Omental fat pad (tissue), 4 donors: ENCODE measurements at places on chromosomes 1 and 21.

DNA sequence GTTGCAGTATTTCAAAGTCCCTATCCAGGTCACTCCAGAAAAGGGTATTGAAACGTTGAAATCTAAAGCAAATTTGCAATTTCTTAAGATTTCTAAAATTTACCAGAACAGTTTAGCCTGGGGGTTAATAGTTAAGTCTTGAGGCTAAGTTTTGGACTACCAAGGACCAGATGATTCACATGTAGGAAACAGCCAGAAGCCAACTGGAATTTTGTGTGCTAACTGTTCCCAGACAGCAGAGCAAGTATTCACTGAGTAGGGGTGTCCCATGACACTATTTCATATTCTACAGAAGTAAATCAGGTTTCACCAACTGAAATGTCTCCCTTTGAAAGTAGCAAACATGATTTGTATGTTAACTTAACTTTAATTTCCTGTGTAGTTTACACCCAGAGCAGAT lies 11.5 kb upstream of the C1orf105 start:
- no peak for DNase-seq

- DNase-seq = no peak
Measured at GRCh38 chr1:209190591-209191261, 392.8 kb upstream of the CAMK1G start.

- DNase-seq = no peak
Measured at GRCh38 chr21:40567501-40567900, 279.5 kb downstream of the DSCAM start.

DNA sequence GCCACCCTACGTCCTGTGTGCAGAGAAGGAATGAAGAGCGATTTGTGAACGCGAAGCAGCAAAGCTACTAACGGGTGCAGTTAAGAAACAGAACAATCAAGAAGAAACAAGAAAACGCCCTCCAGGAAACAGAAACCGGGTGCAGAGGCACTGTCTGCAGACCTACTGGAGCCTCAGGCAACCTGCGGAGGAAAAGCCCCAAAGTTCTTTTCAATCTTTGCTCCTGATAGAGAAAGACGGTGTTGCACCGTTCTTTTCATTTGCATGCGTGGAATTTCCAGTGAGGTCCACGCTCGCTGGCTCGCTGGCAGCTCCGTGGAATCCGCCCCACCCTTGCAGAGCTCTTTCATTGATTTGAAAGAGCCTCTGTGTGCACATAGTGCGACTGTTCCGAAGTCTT lies 37.0 kb upstream of the PDE9A start:
- DNase-seq = no peak

DNA sequence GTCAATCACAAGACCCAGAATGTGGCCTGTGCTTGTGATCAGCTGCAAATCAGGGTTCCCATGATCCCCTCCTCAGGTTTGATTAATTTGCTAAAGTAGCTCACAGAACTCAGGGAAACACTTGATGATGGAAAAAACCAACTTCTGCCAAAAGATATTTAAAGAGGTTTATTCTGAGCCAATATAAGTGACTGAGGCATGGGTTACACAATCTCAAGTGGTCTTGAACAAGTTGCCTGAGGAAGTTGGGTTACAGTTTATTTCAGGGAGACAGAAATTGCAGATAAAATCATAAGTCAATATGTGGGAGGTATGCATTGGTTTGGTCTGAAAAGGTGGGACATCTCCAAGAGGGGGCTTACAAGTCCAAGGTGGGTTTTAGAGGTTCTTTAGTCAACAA lies 243.1 kb downstream of the S1PR1 start:
- DNase-seq = no peak

DNA sequence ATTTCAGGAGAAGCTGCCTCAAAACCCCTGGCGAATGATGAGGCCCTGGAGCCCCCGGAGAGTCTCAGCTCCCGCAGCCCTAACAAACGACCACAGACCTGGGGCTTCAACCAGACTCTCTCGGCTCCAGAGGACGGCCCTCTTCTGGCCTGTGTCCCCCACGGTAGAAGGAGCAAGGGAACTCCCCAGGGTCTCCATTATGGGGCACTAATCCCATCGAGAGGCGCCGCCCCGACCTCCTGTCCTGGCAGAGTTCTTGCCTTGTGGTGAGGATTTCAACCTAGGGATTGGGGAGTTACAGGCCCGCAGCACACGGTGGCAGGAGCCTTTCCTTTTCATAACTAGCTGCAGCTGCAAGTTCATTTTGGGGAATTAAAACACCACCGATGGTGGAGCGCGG lies 6.2 kb downstream of the FAAP20 start:
- DNase-seq = no peak

- DNase-seq = no peak
Measured at GRCh38 chr21:26210614-26211013, 40.0 kb upstream of the APP start.

GRCh38 chr1:12669529-12670068 lies 25.7 kb downstream of the AADACL4 start:
- DNase-seq = no peak

GRCh38 chr1:200668514-200669313 lies 993 bp downstream of the DDX59 start:
- DNase-seq = no peak

DNA sequence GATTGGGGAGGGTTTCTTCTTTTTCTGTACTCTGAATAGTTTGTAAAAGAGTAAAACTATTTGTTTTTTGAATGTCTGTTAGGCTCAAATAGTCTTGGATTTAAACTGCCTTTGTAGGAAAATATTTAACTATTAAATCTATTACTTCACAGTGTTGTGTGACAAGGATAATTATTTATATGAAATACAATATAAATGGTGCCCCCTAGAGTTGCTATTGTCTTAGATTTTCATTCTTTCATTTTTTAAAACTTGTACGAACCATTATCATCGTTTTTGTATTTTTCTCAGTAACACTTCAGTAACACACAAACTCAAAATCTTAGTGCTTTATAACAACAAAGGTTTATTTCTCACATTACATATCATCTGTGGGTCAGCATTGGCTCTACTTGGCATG lies 37.4 kb downstream of the C1orf185 start:
- DNase-seq = no peak

- no peak for DNase-seq
Measured at GRCh38 chr21:46489800-46490199, 31.1 kb downstream of the DIP2A start.

GRCh38 chr1:196403803-196404690 lies 204.2 kb downstream of the KCNT2 start:
- no peak for DNase-seq

- DNase-seq = no peak
Measured at GRCh38 chr1:21573475-21573874, 64.3 kb downstream of the ALPL start.

GRCh38 chr1:29387210-29387609 lies 150.9 kb downstream of the PTPRU start:
- no peak for DNase-seq

GRCh38 chr1:85093644-85094043 lies 45.3 kb upstream of the MCOLN3 start:
- no peak for DNase-seq

- DNase-seq = no peak
Measured at GRCh38 chr1:9717193-9718005, 65.9 kb downstream of the PIK3CD start.

- DNase-seq = no peak
Measured at GRCh38 chr1:234258071-234258470, 115.2 kb upstream of the COA6 start.

- DNase-seq = no peak
Measured at GRCh38 chr1:64915381-64916274, 50.7 kb downstream of the JAK1 start.

- DNase-seq = no peak
Measured at GRCh38 chr1:201639826-201640225, 100.9 kb downstream of the NAV1 start.

DNA sequence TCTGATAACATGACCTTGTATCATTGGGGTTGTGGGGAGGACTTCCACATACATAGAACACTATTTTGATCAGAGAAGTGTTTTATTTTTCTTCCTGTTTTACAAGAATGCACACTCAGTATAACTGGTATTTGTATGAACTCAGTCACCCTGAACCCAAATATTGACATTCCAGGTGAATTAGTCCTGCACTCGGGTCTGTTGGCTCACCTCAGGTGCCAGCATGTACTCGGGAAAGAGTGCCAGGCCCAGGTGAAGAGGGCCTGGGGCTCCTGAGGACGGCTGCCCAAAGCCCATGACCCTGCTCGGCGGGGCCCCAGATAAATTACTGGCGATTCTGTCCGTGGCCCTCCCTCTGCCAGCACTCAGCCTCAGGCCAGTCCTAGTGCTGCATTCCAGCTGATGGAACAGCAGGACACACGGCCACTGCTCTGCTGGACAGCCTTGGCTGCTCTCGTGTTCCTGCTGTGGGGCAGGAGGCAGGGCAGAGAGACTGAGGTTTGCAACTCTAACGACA lies 75.4 kb upstream of the TMPRSS2 start:
- no peak for DNase-seq

DNA sequence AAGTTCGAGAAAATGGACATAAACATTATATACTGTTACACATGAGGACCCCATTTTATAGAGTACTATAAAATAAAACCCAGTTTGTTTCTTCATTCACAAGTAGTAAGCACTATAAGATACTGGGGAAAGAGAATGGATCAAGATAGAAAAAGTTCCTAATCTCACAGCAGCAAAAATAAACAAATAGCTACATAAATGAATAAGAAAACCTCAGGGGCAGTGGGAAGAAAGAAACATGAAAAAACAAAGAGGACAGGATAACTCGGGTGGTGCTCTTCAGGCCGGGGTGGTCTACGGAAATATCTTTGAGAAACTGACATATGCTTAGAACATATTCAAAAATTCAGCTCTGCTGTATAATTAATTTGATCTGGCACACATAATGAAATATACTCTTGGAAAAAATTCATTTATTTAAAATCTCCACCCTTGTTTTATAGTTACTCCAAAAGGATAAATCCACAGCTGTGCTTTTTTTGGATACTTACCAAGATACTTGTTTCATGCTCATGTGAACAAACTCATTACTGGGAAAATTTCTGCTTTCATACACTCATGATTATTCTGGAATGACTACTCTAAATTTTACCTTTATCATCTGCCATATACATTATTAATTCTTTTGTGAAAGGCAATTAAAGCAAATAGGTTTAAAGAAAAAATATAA lies 20.0 kb downstream of the CEP170 start:
- no peak for DNase-seq

DNA sequence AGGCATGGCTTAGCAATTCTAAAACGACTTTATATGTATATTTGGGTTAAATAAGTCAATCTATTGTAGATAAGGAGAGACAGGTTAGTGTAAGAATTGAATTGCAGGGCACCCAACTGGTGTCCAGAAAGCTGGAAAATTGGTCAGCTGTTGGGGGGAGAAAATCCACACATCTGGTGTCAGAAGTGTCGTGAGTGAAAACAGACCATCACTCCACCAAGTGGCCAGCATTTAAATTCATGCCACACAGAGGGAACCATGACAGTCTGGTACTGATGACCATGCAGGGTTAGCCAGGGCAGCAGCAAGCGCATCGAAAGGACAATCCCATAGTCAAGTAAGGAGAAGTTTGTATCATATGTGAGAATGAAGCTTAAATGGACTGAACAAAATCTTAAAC lies 11.7 kb downstream of the LAX1 start:
- DNase-seq = no peak

GRCh38 chr1:53658489-53659230 lies 80.3 kb downstream of the GLIS1 start:
- DNase-seq = no peak

DNA sequence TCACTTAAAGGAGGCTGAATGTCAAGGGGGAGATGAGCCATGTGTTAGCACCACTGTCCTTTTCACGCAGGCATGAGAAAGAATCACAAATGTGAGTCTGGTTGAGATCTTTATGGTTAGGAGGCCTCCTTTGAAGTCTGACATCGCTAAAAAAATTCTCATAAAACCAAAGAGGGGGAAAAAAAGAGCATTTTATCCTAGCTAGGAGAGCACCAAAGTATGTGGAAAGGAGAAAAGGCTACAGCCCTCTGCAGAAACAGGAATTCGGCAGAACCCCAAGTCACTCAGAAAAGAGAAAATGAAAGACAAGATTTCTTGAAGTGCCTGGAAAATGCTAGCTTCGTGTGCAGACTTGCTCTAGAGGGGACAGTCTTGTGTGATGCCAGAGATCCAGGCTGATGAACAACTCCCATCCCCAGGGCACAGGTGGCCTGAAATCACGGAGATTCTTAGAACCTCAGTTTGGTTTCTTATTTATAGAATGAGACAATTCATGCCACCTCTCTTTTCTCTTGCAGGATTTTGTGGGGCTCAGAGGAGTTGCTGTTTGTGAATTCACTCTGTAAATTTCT lies 61.5 kb downstream of the RUNX1 start:
- no peak for DNase-seq

GRCh38 chr1:228081144-228081543 lies 1.4 kb upstream of the ARF1 start:
- no peak for DNase-seq

DNA sequence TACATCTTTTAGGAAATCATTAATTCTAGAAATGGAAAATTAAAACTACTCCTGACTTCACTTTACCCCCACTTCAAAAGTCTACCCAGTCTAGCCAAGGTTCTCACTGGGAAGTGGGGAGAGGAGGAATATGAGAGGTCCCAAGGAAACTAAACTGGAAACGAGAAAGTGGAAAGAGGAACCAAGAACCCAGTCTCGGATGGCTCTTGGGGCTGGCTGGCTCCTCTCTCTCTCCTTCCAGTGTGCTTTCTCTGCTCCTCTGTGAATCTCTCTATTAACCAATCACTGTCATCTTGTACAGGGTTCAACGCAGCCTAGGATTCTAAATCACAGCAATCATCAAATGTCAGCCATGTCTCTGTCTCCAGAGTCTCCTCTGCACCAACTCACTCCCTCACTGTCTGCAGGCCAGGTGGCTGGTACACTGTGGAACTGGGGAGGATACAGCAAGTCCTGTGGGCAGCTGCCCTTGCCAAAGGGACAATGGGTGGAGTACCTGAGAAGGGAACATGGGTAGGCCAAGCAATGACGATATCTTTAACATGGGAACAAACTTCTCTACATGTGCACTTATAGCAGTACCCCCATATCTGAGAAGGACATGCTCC lies 33.7 kb downstream of the GNB1 start:
- no peak for DNase-seq

GRCh38 chr1:211653959-211654496 lies 21.4 kb downstream of the NEK2 start:
- DNase-seq = no peak

GRCh38 chr1:70383483-70383882 lies 27.6 kb upstream of the CTH start:
- DNase-seq = no peak

DNA sequence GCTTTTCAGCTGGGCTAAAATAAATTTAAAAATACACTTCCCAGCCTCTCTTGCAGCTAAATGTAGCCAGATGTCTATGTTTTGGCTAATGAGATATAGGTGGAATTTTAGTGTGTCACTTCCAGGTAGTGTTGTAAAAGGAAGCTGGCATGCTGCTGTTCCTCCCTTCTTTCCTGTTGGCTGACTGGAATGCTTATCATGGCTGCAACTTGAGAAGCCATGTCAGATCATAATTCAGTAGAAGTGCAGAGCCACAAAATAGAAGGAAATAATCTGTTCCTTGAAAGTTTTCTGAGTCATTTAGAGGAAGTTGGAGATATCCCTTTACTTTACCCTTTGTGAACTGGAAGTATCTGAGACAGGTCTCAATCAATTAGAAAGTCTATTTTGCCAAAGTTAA lies 10.9 kb upstream of the RBM15 start:
- no peak for DNase-seq
